ENCODE measurements at places on chromosomes 5 and 9.

DNA sequence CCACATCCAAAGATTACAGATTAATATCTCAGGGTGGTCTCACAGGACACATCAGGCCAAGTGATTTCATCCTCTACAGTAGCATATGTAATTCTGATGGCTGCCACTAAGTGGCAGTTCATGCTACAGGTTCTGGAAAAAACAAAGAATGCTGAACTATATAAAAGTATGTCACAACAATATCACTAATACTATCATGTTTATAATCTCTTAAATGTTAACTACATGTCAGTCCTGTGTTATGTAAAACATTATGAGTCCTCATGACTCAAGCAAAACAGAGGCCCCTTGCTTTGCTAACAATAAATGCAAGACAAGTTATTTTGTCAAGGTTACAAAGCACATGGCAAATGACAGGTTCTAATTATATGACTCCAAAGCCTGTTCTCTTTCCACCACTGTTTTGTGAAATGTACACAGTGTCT is 233.2 kb downstream of the FBXL17 start:
- peak; percentile 58 for DNase-seq

- no peak for DNase-seq
Observed at GRCh38 chr9:35136866-35137265, 21.2 kb upstream of the ATOSB start.

DNA sequence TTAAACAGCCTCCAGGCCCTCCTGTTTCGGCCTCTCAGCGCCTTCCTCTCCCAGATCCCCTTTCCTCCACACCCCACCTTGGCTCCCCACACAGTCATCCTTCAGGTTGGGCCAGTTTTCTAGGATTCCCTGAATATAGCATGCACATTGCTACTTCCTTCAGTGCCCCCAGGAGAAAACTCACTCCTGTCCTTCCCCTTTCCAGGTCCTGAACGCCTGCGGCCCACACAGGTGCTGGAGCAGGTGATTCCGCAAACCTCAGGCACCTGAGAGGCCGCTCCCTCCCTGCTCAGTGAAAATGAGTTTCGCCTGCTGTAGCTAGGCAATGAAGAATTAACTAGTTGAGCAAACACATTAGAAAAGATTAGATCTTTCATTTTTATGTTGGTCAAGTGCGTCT is 185.0 kb downstream of the MED10 start:
- no peak for DNase-seq

GRCh38 chr5:56279291-56279690 is 46.2 kb upstream of the ANKRD55 start:
- DNase-seq: no peak

- DNase-seq: peak; percentile 96
Observed at GRCh38 chr9:121350993-121351561, 19.0 kb downstream of the STOM start.

GRCh38 chr5:133824661-133825254 is 143.7 kb downstream of the C5orf15 start:
- DNase-seq: no peak

- DNase-seq: peak; percentile 27
Observed at GRCh38 chr5:75405296-75405695, 68.3 kb downstream of the HMGCR start.

GRCh38 chr5:88825584-88826315 is 57.2 kb downstream of the MEF2C start:
- peak; percentile 9 for DNase-seq

- DNase-seq: no peak
Observed at GRCh38 chr5:51810592-51810991, 427.3 kb downstream of the ISL1 start.

GRCh38 chr5:59620535-59621212 is 272.9 kb downstream of the PDE4D start:
- DNase-seq: peak; percentile 61

DNA sequence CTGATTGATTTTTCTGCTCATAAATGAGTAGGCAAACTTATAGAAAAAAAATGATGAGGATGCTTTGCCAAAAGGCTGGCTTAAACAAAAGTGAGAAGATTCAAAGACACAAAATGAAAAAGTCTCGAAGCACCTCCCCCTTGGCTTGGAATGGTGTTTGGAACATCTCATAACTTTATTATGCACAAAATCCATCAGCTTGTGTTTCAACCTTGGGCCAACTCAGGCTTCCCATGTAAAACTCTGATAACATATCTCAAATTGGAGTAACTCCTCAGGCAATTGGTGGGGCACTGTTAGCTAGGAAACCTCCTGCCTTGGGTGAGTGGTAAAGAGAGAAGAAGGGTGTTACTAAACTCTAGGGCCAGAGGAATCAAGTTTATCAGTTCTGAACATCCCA is 176.3 kb downstream of the KIAA0825 start:
- DNase-seq: no peak

DNA sequence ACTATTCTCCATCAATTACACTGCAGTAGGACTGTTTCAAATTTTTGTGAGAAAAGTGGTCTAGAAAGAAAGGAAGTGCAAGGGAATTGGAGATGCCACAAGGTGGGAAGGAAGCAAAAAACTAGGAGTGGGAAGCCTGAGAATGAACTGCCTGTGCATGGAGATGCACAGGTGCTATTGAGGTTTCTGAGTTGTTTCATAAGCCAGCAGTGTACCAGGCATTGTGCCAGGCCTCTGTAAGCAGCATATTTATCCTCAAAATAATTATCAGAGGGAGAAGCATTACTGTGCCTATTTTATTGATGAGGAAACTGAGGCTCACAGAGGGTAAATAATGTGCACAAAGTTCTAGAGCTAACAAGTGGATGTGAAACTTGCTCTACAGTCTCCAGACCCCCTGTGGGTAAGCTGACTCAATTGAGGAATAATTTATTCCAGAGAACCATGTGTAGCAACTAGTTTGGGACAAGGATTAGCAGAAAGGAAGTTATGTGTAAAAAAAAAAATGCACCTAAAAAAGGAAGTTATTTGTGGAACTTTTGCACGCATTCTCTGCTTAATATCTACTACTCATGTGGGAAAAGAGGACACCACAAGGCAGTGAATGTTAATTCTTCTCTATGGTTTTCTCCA is 96.7 kb downstream of the SNCAIP start:
- peak; percentile 6 for DNase-seq

GRCh38 chr9:36560771-36561170 is 11.9 kb upstream of the MELK start:
- DNase-seq: peak; percentile 68

- no peak for DNase-seq
Observed at GRCh38 chr9:129187042-129187441, 9.0 kb upstream of the IER5L start.

DNA sequence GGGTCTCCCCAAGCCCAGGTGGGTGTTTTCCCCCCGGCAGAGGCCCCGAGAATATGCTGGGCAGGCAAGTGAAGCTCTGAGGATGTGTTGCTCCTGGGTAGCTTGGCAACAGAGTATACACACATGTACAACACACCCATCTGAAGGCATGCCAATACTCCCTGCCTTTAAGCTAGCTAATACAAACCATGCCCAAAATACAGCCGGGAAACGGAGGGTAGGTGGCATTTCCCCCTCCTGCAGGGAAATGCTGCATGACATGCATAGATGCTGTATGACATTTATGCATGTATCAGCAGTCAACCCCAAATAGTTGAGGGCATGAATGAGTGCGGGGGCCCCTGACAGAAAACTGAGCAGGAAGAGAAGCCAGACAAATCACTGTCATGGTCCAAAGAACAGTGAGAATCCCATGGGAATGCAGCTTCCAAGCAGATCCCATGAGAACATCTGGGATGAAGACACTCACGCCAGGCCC is 614.1 kb downstream of the EBF1 start:
- DNase-seq: peak; percentile 12

GRCh38 chr5:53027913-53028312 is 38.8 kb downstream of the ITGA2 start:
- peak; percentile 66 for DNase-seq

- DNase-seq: no peak
Observed at GRCh38 chr5:134638760-134639201, 6.2 kb upstream of the SAR1B start.

- no peak for DNase-seq
Observed at GRCh38 chr5:68134669-68135313, 80.8 kb upstream of the PIK3R1 start.

DNA sequence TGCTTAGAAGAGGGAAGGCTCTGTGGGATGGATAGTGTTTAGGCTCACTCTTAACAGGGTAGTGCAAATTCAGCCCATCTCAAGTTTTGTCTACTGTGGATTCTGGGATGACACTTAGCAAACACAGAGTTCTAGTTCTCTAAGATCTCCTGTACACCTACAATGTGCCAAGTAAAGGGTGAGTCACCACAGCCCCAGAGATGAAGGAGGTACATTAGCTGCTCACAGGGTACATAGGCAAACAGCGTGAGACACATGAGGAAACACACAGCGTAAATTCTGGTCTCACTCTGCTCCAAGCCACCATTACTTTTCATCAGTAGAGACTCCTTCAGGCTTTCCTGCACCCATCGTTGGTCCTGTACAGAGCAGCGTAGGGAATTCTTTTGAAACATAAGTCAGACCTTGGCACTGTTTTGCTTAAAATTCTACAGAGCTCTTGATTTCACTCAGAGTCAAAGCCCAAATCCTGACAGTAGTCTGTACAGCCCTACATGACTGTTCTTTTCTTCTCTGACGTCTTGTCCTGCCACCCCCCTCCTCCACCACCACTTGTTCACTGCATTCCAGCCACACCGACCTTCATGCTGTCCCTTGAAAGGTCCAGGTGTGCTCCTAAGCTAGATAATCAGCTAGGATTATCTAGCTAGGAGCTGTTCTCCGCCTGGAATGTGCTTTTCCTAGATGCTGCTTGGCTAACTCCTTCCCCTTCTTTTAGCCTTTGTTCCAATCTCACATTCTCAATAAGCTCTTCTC is 8.7 kb downstream of the ASTN2 start:
- DNase-seq: no peak

DNA sequence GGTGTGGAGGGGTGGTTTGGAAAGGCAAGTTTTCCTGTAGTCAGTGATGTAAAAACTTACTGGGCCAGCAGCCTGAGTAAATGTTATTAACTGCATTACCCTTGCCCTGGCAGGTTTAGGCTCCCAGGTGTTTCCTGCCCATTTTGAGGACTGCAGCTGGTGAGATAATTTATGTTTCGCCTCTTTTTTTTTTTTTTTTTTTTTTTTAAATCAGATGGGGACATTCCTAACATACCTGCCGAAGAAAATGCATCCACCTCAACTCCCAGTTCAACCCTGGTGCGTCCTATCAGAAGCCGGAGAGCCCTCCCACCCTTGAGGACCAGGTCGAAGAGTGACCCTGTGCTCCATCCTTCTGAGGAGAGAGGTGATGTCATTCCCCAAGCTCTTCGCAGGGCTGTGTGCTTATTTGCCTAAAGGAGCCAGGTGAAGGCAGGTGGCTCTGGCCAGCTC is 60.6 kb downstream of the ENTREP1 start:
- no peak for DNase-seq

DNA sequence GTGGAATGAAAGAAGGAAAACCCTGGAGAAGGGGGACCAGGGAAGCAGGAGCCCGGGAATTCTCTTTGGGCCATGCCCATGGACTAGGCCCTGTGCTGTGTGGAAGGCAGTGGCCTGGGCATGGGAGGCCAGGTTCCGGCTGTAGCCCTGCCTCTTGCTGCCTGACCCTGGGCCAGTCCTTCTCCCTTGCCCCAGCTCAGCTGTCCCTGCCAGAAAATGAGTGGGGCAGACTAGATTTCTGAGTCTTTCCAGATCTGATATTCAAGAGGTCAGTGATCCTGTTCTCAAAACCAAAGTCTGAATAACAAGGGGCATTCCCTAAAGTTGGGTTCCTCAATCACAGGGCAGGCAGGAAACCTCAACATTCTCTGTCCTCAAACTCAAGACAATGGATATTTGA is 24.8 kb upstream of the CORO2A start:
- no peak for DNase-seq

DNA sequence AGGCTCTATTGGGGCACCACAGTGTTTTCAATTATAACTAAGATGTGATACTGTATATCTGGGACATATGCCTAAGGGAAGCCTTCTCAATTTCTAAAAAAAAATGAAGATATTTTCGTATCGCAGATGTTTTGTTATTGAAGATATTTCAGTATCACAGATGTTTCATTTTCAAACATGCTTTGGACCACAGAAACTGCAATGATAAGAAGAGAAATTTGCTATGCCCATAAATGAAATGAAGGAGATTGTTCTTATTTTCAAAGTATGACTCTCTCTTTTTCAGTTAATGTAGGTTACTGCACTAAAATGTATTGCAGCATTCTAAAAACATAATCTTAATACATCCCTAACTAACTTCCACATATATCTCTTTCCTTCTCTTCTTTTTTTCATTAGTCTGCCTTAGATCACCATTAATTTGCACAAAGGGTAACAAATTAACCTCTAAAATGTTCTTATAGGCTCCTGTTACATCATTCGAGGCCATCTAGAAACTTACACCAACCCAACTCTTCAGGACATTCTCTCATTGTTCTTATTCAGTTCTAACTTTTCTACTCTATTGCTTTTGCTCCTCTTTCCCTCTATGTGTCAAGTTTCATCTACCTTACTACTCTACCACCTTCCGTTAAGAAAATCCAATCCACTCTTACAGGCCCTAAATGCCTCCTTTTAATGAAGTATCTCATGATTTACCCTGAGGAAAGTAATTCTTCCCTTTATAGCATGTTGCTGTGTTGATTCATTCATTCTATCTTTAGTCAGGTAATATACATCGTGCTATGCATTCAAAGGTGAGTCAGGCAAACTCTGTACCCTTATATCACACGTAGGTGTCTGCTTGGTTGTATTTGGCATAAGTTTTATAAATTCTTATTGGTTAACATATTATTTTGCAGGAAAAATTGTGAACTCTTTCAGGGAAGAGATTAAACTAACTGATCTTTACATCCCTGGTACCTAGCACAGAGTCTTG is 70.5 kb downstream of the ST8SIA4 start:
- DNase-seq: no peak

All from choroid plexus epithelial cell (primary cell).